Posterior vena cava (tissue), 2 donors: ENCODE measurements at places on chromosomes 3 and 15. TPM values are rescaled to one million over a fixed set of nuclear protein-coding genes. Genes with fewer than 3 reads are reported as not detected.

DNA sequence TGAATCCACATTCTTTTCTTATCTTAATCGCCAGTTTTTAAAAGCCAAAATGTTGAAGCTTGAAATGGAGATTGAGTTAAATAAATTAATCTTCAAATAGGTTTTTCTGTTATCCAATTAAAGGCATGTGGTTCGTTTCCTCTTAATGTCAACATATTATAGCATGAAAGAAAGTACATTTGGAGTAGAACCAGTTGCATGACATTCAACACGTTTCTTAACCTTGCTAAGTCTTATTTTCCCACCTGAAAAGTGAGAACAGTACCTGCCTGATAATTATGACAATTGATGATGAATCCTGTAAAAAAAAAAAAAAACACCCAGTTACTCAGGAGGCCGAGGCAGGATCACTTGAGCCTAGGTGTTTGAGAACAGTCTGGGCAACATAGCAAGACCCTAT is 29.3 kb downstream of the PIAS1 start:
- DNase-seq: no peak

- DNase-seq: peak; percentile 91
Observed at GRCh38 chr15:68431037-68431791, 749 bp downstream of the ITGA11 start.

DNA sequence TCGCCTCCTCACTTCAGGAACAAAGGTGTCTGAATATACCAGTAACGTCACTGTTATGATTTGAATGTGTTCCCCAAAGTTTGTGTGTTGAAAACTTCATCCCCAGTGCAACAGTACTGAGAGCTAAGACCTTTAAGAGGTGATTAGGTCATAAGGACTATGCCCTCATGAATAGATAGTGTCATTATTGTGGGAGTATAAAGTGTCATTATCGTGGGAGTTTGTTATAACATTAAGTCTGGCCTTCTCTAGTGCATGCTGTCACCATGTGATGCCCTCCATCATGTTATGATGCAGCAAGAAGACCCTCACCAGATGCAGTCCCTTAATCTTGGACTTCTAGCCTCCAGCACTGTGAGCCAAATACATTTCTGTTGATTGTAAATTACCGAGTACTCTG is 53.7 kb upstream of the TLE3 start:
- no peak for DNase-seq

- DNase-seq: no peak
Observed at GRCh38 chr3:129061888-129062834, 1.6 kb downstream of the GP9 start.

GRCh38 chr15:67980773-67981685 is 73.1 kb upstream of the PIAS1 start:
- no peak for DNase-seq

DNA sequence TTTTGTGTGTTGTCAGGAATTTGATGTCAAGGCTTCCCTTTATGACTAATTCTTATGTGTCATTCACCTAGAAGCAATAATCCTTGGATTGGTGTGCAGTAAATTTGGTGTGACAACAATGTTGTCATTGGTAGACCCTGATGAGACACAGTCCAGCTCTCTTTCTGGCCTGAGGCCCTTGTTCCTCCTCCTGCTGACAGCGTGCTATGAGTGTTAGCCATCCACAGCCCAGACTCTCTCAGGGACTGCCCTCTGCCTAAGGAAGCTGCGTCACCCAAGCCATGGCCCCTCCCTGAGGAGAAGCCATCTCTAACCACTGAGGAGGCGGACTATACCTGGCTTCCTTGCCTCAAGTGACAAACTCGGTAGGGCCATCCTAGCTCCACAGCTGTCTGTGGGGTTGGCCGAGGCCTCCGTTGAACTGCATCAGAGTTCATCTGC is 13.3 kb upstream of the TM4SF1 start:
- no peak for DNase-seq

DNA sequence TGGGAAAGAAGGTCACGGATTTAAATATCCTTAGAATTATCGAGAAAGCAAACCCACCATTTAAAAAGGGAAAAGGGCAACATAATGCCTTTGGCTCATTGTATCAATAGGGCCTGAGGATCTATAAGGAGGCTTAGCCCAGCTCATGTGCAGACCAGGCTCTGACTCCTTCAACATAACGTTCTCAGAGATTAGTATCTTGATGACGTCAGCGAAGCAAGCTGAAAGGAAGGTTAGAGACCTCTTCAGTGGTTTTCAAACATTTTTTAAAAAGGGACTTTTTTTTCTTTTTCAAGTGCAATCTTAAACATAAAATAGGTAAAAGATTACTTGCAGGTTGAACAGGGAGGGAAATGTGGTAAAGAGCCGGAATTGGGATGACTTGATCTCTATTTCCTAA is 463.9 kb upstream of the ADAMTS9 start:
- DNase-seq: no peak

DNA sequence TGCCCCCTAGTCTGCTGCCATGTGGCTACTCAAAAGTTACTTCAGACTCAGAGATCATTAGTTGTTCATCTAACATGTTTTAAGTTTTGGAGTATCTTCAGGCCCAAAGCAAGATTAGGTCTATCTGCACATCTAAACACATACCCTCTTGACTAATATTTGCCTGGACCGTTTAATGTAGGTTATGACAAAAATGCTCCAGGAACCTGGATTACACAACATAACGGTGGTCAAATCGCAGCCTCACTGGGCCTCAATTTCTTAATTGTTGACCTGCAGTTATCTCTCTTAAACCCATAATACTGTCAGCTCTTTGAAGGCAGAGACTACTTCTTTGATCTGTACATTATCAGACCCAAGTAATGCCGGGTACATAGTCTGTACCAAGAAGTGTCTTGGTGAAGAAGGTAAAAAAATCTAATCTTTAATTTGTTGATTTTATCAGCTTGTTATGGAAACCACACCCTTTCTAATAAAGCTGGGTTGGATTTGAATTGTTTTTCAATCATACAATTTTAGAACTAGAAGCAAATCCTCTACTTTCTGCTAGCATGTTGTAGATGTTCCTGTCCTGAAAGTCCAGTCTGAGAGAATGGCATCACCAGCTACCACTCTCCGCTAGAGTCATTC is 3.6 kb downstream of the SNRK start:
- DNase-seq: no peak

DNA sequence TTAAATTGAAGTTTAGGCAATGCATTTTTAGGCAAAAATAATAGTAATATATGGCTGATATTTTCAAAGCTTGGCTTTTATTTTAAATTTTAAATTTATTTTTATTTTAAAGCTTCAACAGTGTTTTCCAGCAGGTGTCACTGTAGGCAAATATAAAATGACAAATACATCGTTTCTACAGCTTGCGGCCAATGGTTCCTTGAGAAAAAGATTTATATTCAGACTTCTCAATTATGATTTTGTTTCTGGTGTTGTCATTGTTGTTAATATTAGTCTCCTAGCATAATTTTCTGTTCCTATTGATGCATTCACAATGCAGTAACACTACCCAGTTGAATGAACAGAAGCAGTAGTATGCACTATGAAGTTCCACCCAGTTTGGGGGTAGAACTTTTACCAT is 220.7 kb upstream of the DNAJC19 start:
- DNase-seq: no peak

DNA sequence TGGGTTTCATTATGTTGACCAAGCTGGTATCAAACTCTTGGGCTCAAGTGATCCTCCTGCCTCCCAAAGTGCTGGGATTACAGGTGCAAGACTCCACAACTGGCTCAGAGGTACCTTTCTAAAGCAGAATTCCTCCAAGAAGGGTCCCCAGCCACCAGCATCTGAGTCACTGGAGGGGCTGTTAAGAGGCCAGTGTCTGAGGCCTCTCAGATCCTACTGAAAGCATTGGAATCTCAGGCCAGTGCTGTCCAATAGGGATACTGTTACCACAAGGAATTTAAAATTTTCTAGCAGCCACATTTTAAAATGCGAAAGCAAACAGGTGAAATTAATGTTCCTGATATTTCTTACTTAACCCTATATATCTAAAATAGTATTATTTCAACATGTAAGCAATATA is 1.3 kb downstream of the CAV3 start:
- no peak for DNase-seq

DNA sequence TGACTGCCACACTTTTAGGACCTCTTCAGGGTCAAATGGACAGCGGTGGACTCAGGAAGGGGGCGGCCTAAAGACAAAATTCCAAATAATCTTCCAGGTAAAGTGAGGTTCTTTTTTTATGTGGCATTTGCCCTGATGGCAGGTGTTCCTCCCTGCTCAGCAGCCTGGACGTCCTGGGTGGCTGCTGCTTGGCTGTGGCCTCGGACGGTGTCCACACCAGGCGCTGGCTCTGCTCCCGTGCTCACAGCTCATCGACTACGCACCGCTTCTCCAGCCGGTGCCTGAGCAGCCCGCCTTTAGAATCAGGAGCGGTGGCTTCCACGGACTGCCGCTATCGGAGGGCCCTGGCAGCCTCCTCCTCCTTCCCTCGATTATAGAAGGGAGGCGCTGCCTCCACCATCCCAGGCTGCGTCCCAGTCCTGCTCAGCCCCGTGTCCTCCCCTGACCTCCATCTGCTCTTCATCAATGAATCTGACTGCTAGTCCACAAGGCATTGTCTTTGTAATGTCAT is 41.9 kb downstream of the PCSK6 start:
- DNase-seq: peak; percentile 72

DNA sequence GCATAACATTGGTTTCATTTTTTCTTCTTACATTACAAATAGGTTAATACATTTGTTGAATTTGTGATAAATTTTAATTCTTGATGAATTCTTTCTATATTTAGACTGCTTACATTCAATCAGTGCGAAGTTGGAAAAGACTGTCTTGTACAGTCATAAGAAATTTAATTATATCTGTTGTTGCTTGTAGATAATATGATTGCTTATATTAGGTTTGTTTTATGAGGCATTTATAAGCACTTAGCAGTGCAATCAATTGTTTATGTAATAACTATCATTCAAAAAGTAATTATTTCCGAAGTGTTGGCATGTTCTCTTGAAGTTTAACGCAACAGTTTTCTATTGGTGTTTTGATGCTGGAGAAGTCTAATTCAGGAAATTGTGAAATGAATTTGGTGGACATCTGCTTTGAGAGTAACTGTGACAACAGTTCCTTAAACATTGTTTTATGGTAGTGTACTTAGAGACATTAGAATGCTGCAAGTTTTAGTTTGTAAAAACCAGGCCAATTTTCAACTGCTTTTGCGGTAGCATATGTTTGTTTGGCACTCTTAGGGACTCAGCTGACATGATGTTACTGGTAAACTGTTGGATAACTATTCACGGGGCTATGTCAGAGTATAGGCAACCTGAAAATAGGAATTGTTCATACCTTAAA is 99.7 kb downstream of the NAALADL2 start:
- no peak for DNase-seq

The ADGRG7 gene
- total RNA-seq: not detected

The ROPN1 gene
- total RNA-seq: not detected

The FBXO40 gene
- 0.83 TPM for total RNA-seq

The TMOD2 gene
- 14.8 TPM for total RNA-seq

The NR2E3 gene
- 0.19 TPM for total RNA-seq

The POLQ gene
- total RNA-seq: 0.23 TPM
